ENCODE measurements at places on chromosomes 1 and 21.

GRCh38 chr1:38191461-38191860 is 144.9 kb upstream of the POU3F1 start:
- no peak overlapping the region for H3K27ac ChIP-seq
- H3K4me1 ChIP-seq = no peaks in the 10 kb centered on the region
- H3K36me3 ChIP-seq = no peaks in the 10 kb centered on the region
- H3K4me3 ChIP-seq = no peak overlapping the region
- peaks cover 22% of the 10 kb centered on the region for H3K27me3 ChIP-seq

- no peaks in the 10 kb centered on the region for H3K27me3 ChIP-seq
- no peak for DNase-seq
- peaks cover 11% of the 10 kb centered on the region for H3K4me1 ChIP-seq
- H3K27ac ChIP-seq = no peak overlapping the region
- peaks cover 22% of the 10 kb centered on the region for H3K36me3 ChIP-seq
These were observed 20.4 kb downstream of the SLC25A33 start for GRCh38 chr1:9559673-9560072.

- peaks cover 43% of the 10 kb centered on the region for H3K4me1 ChIP-seq
- no peak for DNase-seq
- no peaks in the 10 kb centered on the region for H3K27me3 ChIP-seq
- peak overlapping the region; percentile 21 for H3K27ac ChIP-seq
- H3K36me3 ChIP-seq = no peaks in the 10 kb centered on the region
These were observed 96.8 kb downstream of the INTS7 start for GRCh38 chr1:211938561-211938997.

DNA sequence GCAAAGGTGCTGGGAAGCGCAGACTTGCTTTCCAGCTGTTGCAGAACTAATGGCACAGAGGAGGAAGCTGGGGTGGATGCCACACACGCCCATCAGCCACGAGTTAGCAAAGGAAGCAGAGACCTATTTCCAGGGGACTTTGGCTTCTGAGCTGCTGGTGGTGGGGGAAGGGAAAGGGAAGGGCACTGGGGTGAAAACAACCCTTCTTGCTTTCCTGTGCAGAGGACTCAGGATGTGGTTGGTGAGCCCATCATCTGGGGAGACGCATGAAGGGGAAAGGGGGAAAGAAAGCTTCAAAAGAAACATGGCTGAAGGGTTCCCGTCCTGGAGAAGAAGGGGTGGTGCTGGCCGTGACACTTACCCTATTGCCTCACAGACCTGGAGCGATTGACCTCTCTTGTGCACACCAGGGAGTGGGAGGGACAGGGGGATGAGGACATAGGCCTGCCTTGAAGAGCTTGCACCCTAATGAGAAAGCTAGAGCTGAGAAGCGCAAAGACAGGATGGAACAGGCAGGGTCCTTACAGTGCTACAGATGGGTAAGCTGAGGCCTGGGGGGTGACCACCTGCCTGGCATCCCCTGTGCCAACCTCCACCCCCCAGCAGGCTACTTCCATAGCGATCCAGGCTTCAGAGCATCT is 140.8 kb upstream of the RAB4A start:
- no peak for DNase-seq
- H3K4me1 ChIP-seq = peaks cover 53% of the 10 kb centered on the region
- H3K27me3 ChIP-seq = peaks cover 20% of the 10 kb centered on the region
- H3K4me3 ChIP-seq = peak overlapping the region; percentile 27

GRCh38 chr1:227911376-227911775 is 36.4 kb downstream of the WNT9A start:
- no peak overlapping the region for H3K4me3 ChIP-seq
- H3K27ac ChIP-seq = no peak overlapping the region
- H3K36me3 ChIP-seq = no peaks in the 10 kb centered on the region
- H3K27me3 ChIP-seq = peaks cover 26% of the 10 kb centered on the region

- H3K27ac ChIP-seq = no peak overlapping the region
- H3K4me3 ChIP-seq = no peak overlapping the region
- H3K36me3 ChIP-seq = no peaks in the 10 kb centered on the region
- no peaks in the 10 kb centered on the region for H3K27me3 ChIP-seq
- H3K4me1 ChIP-seq = no peaks in the 10 kb centered on the region
These were observed 50.9 kb upstream of the CNIH3 start for GRCh38 chr1:224565186-224565585.

GRCh38 chr1:118863688-118864087 is 124.5 kb downstream of the TBX15 start:
- no peak overlapping the region for H3K4me3 ChIP-seq
- H3K4me1 ChIP-seq = no peaks in the 10 kb centered on the region
- H3K27me3 ChIP-seq = no peaks in the 10 kb centered on the region
- H3K36me3 ChIP-seq = no peaks in the 10 kb centered on the region

GRCh38 chr1:62528015-62528414 is 69.3 kb upstream of the ANGPTL3 start:
- H3K36me3 ChIP-seq = no peaks in the 10 kb centered on the region
- H3K27ac ChIP-seq = no peak overlapping the region
- no peak overlapping the region for H3K4me3 ChIP-seq
- DNase-seq = no peak

DNA sequence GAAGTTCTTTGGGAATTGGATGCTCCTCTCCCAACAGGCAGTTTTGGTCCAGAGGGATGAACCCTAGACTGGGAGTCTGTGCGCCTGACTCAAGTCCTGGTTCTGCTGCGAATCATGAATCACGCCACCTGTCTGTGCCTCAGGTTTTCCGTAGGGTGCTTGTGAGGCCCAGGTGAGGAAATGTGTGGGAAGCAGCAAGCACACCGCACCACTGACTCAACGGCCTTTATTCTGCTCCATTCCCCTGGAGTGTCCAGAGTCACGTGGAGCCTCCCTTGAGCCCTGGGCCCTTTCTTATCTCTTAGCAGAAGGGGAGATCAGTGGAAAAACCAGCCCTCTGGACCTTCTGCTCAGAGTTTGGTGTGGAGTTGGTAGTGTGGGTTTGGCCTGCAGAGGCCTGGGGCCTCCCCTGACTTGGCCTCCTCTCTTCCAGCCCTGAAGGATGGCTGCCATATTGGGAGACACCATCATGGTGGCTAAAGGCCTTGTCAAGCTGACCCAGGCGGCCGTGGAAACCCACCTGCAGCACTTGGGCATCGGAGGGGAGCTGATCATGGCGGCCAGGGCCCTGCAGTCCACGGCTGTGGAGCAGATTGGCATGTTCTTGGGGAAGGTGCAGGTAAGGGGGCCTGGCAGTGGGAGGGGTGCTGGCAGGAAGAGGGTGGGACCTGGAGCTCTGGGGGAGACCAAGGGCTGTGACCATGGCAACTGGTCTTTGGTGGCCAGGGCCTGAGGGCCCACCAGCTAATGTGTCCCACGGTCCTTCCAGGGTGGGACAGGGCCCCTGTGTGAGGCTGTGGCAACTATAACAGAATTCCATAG is 21.1 kb downstream of the COQ8A start:
- no peaks in the 10 kb centered on the region for H3K27me3 ChIP-seq
- no peak overlapping the region for H3K4me3 ChIP-seq
- H3K4me1 ChIP-seq = peaks cover 14% of the 10 kb centered on the region
- H3K36me3 ChIP-seq = no peaks in the 10 kb centered on the region
- peak; percentile 58 for DNase-seq

- H3K27ac ChIP-seq = peak overlapping the region; percentile 98
- DNase-seq = no peak
- peaks cover 23% of the 10 kb centered on the region for H3K36me3 ChIP-seq
- H3K4me1 ChIP-seq = peaks cover 42% of the 10 kb centered on the region
- H3K4me3 ChIP-seq = peak overlapping the region; percentile 95
These were observed 771 bp downstream of the EIF4G3 start for GRCh38 chr1:21175670-21176581.

DNA sequence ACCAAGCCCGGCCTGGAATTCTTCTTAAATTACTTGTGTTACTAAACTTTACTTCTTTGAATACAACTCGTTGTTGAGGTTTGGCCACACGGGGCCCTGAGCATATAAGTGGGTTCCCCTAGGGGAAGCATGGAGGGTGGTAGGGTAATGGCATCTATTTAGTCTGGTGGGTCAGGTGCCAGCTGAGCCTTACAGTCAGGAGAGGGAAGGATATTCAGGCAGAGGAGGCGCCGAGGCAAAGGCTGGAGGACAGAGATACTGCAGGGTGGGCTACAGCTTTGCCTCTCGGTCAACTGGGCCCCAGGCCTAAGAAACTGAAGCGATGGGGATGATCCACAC is 424 bp upstream of the NECAP2 start:
- H3K27me3 ChIP-seq = no peaks in the 10 kb centered on the region
- H3K36me3 ChIP-seq = no peaks in the 10 kb centered on the region
- H3K27ac ChIP-seq = peak overlapping the region; percentile 87
- H3K4me3 ChIP-seq = peak overlapping the region; percentile 95

- no peak for DNase-seq
- no peaks in the 10 kb centered on the region for H3K4me1 ChIP-seq
- H3K36me3 ChIP-seq = no peaks in the 10 kb centered on the region
- H3K27ac ChIP-seq = no peak overlapping the region
- H3K27me3 ChIP-seq = peaks cover 12% of the 10 kb centered on the region
- H3K4me3 ChIP-seq = no peak overlapping the region
These were observed 75.7 kb upstream of the KIF26B start for GRCh38 chr1:245079021-245079609.

DNA sequence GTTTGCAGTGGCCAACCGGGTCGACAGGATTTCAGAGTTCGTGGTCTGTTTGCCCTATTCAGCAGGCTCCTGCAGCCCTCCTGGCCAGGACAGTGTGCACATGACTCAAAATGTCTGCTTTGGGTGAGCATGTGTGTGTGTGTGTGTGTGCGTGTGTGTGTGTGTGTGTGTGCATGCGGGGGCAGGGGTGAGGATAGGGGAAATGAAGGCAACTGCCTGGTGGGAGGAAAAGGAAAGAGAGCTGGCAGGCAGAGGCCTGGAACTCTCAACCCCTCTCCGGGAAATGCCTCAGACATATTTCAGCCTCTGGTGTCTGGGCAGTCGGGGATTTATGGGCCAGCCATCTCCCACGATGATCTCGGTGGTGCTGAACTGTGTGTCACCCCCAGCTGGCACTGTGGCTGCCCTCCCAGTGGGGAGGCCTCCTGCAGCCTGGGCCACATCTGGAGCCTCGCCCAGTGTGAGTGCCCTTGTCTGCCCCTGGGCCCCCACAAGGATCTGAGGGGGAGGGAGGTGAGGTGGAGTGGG is 15.2 kb downstream of the CDCP2 start:
- DNase-seq = no peak
- H3K27me3 ChIP-seq = no peaks in the 10 kb centered on the region
- no peaks in the 10 kb centered on the region for H3K36me3 ChIP-seq
- H3K4me1 ChIP-seq = no peaks in the 10 kb centered on the region

- peaks cover 16% of the 10 kb centered on the region for H3K36me3 ChIP-seq
- no peak overlapping the region for H3K27ac ChIP-seq
- H3K4me1 ChIP-seq = peaks cover 5% of the 10 kb centered on the region
- no peak for DNase-seq
- H3K4me3 ChIP-seq = no peak overlapping the region
These were observed 25.1 kb upstream of the LRRC47 start for GRCh38 chr1:3821447-3821846.

DNA sequence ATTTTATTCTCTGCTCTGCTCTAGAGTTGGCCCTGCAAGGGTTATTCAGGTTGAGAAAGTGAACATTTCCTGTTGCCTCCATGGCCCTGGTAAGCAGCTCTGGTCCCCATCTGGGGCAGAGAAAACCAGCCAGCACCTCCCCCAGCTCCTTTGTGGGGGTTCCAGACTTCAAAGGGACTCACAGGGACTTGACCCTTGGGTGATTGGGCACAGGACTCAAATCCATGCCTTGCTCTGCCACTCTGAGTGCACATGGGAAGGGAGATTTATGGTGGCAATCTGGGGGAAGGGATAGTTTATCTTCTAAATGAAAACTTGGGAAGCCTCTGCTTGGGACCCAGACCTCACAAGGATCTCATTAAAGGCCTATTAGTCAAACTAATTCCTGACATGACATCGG is 212.8 kb downstream of the FOXD2 start:
- H3K27ac ChIP-seq = no peak overlapping the region
- no peak overlapping the region for H3K4me3 ChIP-seq
- peaks cover 53% of the 10 kb centered on the region for H3K27me3 ChIP-seq
- no peak for DNase-seq

Measured in natural killer cell treated with Interleukin-12 subunit alpha and Interleukin-12 subunit beta and Interleukin-15 and Interleukin-18, amount 100 ng/mL, for 72 hours (primary cell).